Activated CD8-positive, alpha-beta T cell treated with anti-CD3 and anti-CD28 coated beads for 36 hours (primary cell): ENCODE measurements at places on chromosomes 1 and 21. TPM values are rescaled to one million over a fixed set of nuclear protein-coding genes. Genes with fewer than 3 reads are reported as not detected.

DNA sequence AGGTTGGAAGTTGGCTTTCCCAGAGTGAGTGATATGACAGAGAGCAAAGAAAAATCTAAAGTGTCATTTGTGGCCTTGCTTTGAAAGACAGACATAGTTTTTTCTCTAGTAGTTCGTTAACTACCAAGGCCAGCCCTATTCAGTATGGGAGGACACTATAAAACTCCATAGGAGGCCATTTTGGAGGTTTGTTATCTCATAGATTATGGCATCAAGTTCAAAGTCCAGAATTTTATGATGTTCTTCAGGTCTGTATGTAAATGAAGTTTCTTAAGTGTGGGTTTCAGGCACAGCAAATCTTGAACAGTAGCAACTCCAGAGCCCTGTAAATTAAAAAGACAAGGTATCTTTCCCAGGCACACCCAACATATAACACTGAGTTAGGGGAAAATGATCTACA, 437.1 kb downstream of the PLPP3 start:
- no peak for DNase-seq
- H3K27ac ChIP-seq, result no peak overlapping the region
- no peaks in the 10 kb centered on the region for H3K27me3 ChIP-seq

DNA sequence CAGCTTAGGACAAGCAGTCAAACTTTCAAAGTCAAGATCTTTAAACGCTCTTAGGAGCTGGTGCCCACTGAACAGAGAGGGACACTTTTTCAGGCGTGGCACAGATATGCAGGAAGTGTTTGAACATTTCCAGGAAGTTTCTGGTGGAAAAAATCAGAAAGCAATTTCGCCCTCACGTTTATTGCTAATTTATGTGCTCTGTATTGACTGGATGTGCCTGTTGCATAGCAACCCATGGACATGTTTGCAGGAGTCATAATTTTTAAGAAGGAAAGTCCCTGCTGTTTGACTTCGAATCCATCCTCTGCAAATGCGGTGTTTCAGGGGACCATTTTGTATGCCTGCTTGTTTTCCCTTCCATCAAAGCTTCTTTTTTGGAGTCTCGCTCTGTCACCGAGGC, 239.9 kb upstream of the IRF2BP2 start:
- H3K27me3 ChIP-seq, result no peaks in the 10 kb centered on the region
- H3K4me3 ChIP-seq, result no peak overlapping the region
- H3K27ac ChIP-seq, result no peak overlapping the region

GRCh38 chr1:115437196-115437595, 99.1 kb upstream of the NGF start:
- DNase-seq, result no peak
- no peak overlapping the region for H3K4me3 ChIP-seq
- no peak overlapping the region for H3K27ac ChIP-seq
- H3K4me1 ChIP-seq, result no peaks in the 10 kb centered on the region
- H3K36me3 ChIP-seq, result no peaks in the 10 kb centered on the region
- peaks cover 5% of the 10 kb centered on the region for H3K27me3 ChIP-seq

Gene CNKSR1
- total RNA-seq, result 1.2 TPM
